A549 treated with DMSO at 1 μM for 4 hours (cell line): ENCODE measurements at places on chromosomes 3 and 15. TPM values are rescaled to one million over a fixed set of nuclear protein-coding genes. Genes with fewer than 3 reads are reported as not detected.

Gene EXD1
- total RNA-seq = 0.07 TPM in 1 of 5 replicates, not detected in the others

Gene PP2D1
- not detected in 5 replicates for total RNA-seq

Gene BMF
- 1.3 to 4.0 TPM (median 1.6 TPM) in 5 replicates for total RNA-seq

Gene CAND2
- total RNA-seq = 0.26 to 0.51 TPM (median 0.32 TPM) in 5 replicates

Gene GOLGA6A
- total RNA-seq = 0.07 to 0.16 TPM in 2 of 5 replicates, not detected in the others

Gene INSYN1
- 1.4 to 2.6 TPM (median 2.1 TPM) in 5 replicates for total RNA-seq

Gene PLOD2
- 114 to 189 TPM (median 153 TPM) in 5 replicates for total RNA-seq

Gene ZNF385D
- total RNA-seq = not detected in 5 replicates

Gene USP50
- total RNA-seq = not detected in 5 replicates

Gene PATL2
- 0.17 to 0.33 TPM (median 0.24 TPM) in 4 of 5 replicates, not detected in the other for total RNA-seq

Gene ITGB5
- total RNA-seq = 382 to 429 TPM (median 404 TPM) in 5 replicates

Gene CADPS
- not detected in 5 replicates for total RNA-seq

Gene UROC1
- total RNA-seq = not detected in 5 replicates

Gene ATP13A5
- total RNA-seq = not detected in 5 replicates

Gene CHRNB4
- 0.73 to 1.7 TPM (median 0.95 TPM) in 5 replicates for total RNA-seq

Gene DUOX2
- total RNA-seq = 0.01 to 0.09 TPM (median 0.04 TPM) in 5 replicates

Gene SEMA3B
- 6.7 to 8.1 TPM (median 6.9 TPM) in 5 replicates for total RNA-seq

Gene GOLGA8G
- 0.04 TPM in 1 of 5 replicates, not detected in the others for total RNA-seq

Gene SETD2
- 17.8 to 22.1 TPM (median 21.6 TPM) in 5 replicates for total RNA-seq

Gene GUCA1C
- total RNA-seq = not detected in 5 replicates

Gene LDHAL6B
- not detected in 5 replicates for total RNA-seq

Gene TTLL13
- 0.14 to 0.16 TPM (median 0.15 TPM) in 4 of 5 replicates, not detected in the other for total RNA-seq

Gene COL6A5
- total RNA-seq = not detected in 5 replicates

Gene CKMT1A
- total RNA-seq = 2.2 to 3.1 TPM (median 2.7 TPM) in 5 replicates

Gene IL20RB
- total RNA-seq = 0.77 to 1.2 TPM (median 0.84 TPM) in 5 replicates
